AG20443 (cell line): ENCODE measurements at places on chromosomes 3 and 15.
A peak's percentile ranks its signal among the peaks of the same experiment; 100 is the strongest.

DNA sequence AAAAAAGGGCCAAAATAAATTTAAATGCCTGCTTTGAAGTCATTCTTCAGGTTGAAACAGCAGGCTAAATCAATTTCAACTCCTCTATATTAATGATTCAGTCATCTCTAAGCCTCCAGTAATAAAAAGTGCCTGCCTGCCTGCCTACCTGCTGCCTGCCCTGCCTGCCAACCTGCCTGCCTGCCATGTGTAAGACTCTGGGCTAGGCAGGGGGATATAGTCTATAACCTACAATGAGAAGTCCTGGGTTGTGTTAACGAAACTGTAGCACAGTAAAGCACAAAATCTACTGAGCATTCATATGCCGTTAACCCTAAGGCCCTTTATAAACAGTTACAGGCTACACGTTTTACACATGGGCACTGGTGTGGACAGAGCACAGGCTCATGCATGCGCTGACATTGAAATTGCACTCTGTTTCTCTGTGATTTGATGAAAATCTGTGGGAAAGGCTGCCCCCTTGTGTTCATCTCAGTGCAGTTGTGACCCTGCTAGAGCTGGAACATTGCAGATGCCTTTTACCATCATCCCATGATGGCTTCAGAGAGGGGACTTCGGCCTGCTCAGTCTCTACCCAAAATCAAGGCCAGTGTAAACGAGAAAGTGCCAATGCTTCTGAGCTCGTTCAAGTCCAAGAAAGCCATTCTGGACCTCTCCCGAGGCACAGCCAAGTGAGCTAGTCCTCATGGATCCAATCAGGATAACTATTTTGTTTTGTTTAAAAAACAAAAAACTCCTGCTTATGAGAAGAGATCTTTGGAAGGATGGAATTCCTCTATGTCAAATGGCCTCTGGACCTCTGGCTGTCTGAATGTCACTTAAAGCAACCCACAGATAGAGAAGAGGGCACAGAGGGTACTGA, 64.6 kb downstream of the EFL1 start:
- DNase-seq = peak; percentile 83

- no peak for DNase-seq
These were observed 73.7 kb downstream of the DNAJB8 start for GRCh38 chr3:128392818-128393544.

DNA sequence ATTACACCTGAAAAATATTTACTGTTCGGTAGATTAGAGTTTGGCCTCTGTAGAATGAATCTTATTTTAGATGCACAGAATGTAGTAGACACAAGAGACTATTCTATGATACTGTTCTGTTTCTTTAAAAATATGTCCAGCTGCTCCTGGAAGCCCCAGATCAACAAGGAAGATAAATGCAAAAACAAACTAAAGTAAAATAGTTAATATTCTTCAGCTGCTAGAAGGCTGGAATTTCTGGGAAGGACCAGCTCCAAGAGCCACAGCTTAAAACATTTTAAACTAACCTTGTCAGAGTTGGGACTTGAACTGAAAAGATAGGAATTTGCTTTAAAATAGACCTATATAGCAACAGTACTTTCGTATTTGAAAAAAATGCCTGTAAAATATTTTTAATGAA, 277.9 kb downstream of the PTPRG start:
- no peak for DNase-seq

- no peak for DNase-seq
These were observed 91.3 kb downstream of the UACA start for GRCh38 chr15:70672081-70672480.

- DNase-seq = no peak
These were observed 21.2 kb upstream of the SIAH2 start for GRCh38 chr3:150783920-150784746.

- DNase-seq = no peak
These were observed 7.8 kb downstream of the SLC41A3 start for GRCh38 chr3:126076140-126076539.

GRCh38 chr3:31981206-31982181, at the start of the genes OSBPL10 and ZNF860:
OSBPL10 (minus strand) TSS chr3:31981262; CDS start chr3:31981179, 83 bp downstream.
ZNF860 (plus strand) TSS chr3:31981750; CDS start chr3:31989080, 7,330 bp downstream.
- peak; percentile 77 for DNase-seq

- DNase-seq = no peak
These were observed 68.7 kb upstream of the KCNAB1 start for GRCh38 chr3:156051651-156052050.

DNA sequence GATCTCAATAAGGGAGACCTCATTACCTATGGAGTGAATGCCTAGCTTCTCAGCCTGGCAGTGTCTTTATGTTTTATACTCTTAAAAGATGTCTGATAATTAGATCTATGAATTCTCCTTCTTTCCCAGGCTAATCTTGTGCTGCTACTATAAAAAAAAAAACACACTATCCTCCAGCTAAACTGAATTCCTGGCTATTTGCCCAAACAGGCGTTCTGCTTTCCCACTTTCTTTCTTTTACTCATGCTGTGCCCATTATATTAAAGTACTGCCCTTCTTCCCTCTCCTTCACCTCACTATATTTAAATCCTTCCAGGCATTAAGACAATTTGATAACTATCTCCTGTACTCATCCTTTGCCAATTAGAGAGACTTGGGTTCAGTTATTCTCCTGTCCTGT, 1134.9 kb downstream of the ROBO2 start:
- no peak for DNase-seq

DNA sequence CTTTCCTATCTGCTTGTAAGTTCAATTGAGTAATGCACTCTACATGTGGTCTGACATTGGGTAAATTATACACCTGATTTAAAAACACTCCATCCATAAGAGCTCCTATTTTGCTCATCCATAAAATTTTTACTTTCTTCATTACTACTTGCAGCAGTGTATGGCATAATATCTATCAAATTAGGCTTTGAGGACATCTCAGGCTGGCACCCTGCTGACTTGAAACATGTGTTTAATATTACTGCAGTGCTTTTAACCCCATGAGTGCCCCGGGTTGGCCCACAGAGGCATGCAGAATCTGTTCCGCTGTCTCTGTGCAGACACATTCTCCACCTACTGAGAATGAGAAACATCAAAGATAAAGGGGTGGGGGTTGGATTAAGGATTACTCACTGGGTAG, 249.9 kb upstream of the DNAJC19 start:
- no peak for DNase-seq

GRCh38 chr3:33093847-33094246, 3.1 kb downstream of the GLB1 start:
- DNase-seq = no peak

DNA sequence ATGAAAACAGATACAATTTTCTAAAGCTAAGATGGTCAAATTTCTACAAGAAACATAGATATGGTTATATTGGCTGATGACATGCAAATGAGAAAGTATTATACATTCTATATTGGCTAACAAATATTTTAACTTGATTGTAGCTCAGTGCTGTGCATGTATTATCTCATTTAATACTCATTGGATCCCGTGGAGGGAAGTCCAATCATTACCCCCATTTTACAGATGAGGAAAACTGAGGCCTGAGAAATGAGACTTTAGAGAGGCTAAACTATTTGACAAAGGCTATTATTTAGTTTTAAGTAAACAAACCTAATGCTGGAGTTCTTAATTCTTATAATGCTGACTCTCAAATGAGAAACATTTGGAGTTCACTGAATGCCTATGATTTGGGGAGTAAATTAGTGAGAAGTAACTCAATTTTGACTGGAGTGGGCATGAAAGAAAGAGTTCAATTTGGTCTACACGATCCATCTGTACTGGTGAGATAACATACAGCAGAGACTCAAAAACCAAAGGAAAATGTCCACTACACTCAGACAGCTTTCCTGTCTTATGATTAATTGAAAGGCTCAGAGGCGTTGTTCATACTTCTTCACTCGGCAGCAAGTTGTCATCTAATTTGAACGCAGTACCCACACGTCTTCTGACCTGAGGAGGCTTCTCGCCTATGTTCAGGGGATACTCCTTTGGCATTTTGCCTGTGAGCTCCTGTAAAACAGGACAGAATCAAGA, 72.2 kb upstream of the LMOD3 start:
- DNase-seq = no peak

DNA sequence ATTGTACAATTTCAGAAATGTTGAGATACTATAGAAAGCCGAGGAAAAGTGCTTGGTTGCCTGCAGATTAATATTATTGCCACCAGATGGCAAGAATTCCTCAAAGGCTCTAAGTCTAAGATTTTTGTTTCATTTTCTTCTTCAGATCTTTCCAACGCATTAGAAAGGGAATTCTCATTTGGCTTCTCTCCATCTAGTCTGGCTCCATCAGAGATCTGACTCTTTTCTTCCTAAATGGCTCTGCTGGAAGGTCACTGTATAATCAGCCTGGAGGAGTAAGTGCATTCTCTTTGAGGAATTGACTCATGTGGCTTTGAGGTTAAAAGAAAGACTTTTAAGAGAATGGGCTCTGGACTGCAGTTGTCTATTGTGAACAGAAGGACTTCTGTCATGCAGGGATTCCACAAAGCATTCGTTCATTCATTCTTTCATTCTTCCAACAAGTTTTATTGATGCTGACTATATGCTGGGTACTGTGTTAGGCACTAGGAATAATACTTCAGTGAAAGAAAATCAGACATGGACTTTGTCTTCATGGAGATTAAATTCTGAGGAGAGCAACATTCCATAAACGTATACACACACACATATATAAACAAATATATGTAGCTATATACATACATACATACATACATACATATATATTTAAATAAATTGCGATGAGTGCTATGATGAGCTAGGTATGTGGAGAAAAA, 55.3 kb downstream of the SLC28A2 start:
- DNase-seq = peak; percentile 58
